NCI-H748 treated with DMSO at 0.1 percent for 48 hours (cell line): ENCODE measurements at places on chromosomes 5 and 9.

GRCh38 chr5:162196351-162196750, 128.8 kb downstream of the GABRG2 start:
- no peak for DNase-seq

DNA sequence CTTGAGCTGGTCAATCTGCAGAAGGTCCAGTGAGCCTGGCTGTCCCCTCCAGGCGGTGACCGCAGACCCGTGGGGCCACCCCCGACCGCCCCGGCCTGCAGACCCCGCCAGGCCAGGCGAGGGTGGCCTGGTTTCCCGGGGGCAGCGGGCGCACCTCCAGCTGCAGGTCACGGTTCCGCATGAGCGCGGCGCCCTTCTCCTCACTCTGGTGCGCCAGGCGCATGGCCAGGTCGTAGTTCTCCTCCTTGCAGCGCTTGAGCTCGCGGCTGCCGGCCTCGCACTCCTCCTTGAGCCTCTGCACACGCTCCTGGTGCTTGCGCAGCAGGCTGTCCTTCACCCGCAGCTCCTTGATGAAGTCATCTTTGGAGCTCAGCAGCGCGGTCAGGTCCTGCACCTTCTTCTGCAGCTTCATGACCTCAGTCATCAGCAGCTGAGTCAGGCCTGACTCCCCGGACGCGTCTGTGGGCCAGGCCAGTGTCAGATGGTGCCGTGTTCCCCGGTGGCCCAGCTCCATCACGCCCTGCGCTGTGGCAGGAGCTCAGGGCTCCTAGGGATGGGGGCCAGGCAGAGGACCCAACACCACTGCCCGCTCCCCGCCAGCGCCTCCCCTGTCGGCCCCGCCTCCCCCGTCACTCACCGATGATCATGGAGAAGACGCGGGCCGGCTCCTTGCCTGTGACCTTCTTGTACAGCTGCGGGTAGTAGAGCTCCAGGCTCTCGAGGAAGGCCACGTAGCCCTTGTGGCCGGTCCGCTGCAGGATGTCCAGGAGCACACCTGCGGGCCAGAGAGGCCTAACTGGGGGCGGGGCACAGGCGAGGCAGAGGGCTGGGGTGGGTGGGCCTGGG, 2.6 kb downstream of the CARD9 start:
- DNase-seq, result no peak

- DNase-seq, result peak; percentile 98
Observed at GRCh38 chr9:31776471-31776870, 608.0 kb upstream of the ACO1 start.

DNA sequence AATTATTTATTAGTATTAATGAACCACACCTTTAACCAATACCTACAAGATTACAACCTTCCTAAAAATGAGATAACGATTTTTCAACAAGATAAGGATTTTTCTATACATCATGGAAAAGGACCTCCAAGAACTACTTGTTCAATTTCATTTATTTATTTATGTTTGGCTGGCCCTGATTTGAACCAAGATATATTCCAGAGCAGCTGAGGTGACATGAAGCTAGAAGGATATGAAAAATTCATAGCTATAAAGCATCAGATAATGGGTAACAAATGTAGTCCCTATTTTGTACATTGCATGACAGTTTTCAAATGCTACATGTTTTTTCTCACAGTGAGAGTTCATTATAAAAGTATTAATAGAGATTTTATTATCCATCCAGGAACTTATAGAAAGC, 798.5 kb upstream of the ARRDC3 start:
- DNase-seq, result no peak

- DNase-seq, result no peak
Observed at GRCh38 chr5:173984218-173984617, 4.8 kb upstream of the C5orf47 start.

DNA sequence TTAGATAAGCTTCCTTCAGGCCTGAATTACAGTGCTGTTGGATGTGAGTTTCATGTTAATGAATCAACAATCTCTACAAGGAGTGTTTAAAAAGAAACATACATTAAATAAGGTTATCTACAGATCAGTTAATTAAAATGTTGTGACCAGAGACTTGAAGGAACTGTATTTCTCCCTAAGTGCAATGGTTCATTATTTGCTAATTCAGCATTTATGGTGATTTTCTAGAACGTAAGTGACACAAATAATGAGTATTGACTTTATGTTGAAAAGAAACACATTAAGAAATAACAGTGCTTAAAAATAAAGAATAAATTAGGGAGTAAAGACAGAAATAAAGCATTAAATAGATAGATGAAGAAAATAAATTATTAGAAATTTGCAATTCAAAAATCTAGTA, 74.5 kb downstream of the ADAMTSL1 start:
- no peak for DNase-seq

GRCh38 chr9:135701959-135702721, at the start of gene KCNT1:
KCNT1 (plus strand) TSS chr9:135702185; CDS start chr9:135702259, 74 bp downstream.
- peak; percentile 31 for DNase-seq

- no peak for DNase-seq
Observed at GRCh38 chr9:134895908-134896833, 15.6 kb downstream of the FCN2 start.

GRCh38 chr9:113657765-113658544, 194.4 kb downstream of the RGS3 start:
- DNase-seq, result peak; percentile 65

DNA sequence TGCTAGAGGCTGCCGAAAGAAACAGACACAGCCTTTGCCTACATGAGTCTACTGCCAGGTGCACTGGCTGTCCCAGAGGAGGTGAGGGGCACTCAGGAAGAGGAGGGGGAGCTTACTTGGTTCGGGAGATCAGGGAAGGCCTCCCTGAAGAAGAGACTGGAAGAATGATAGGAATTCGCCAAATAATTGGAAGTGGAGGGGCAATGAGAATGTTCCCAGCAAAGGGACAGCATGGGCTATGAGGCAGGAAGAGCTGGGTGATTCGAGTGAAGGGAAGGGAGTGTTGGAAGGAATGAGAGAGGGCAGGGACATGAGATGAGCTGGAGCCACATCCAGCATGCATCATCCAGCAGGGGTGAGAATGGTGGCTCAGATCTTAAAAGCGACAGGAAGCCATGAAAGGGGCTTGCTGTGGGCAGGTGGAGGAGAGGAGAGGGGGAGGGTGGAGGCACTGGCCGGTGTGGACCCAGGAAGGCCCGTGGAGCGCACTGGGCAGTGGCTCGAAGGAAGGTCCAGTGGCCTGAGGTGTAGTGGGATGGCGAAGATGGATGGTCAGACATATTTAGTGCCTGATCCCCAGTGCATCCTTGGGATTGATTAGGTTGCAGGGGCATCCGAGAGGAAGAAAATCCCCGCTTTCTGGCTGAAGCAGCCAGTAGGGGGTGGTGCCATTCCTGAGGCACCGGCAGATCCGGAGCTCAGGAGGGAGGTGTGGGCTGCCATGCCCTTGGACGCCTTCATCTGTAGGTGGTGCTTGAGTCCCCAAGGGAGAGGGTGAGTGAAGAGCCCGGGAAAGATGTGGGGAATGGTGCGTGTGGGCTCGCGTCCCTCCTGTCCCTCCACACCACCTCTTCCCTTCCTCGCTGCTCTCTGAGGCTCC, 53.5 kb upstream of the GARNL3 start:
- DNase-seq, result no peak

GRCh38 chr9:98846081-98846480, 38.6 kb downstream of the GALNT12 start:
- DNase-seq, result no peak

DNA sequence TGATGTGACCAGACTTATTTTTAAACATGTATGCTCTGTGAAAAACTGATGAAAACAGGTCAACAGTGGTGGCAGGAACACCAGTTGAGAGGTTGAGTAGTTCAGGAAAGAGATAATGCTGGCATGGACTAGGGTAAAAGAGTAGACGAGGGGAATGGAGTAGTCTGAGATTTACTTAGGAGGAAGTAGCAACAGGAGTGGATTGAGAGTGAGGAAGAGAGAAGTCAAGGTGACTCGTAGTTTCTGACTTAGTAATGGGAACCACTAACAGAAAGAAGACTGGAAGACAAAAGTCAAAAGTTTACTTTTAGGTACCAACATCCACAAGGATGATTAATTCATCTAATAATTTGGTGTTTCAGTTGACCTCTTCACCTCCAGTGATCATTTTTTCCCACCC, 3.6 kb downstream of the SRA1 start:
- no peak for DNase-seq

DNA sequence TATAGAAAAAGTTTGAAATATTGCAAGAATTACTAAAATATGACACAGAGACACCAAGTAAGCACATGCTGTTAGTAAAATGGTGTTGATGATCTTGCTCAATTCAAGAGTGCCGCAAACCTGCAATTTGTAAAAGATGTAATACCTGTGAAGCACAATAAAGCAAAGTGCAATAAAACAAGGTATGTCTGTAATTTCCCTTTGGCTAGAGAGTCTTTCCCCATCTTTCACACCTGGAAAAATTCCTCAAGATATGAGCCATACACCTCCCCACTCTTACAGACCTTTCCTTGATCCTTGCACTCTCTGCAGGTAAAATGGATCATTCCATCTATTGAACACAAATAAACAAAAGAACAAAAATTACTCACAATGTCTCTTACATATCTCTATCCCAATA, 597.8 kb downstream of the EFNA5 start:
- no peak for DNase-seq

- DNase-seq, result no peak
Observed at GRCh38 chr5:180600554-180601041, 9.3 kb upstream of the SCGB3A1 start.

GRCh38 chr9:132579427-132579798, 3.0 kb upstream of the BARHL1 start:
- DNase-seq, result no peak

DNA sequence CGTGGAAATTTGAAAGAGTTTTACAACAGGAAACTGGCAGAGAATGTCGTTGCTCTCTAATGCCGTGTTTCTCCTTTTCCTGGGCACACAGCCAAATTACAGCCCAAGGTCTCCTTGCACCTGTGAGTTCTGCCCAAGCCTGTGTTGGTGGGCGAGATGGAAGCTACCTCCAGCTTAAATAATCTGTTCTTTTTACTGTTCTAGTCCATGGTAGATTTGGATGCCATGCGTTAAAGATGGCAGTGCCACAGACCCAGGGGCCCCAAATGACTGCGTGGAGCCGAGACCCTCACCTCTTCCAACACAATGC, 92.6 kb upstream of the IRX4 start:
- DNase-seq, result peak; percentile 83

DNA sequence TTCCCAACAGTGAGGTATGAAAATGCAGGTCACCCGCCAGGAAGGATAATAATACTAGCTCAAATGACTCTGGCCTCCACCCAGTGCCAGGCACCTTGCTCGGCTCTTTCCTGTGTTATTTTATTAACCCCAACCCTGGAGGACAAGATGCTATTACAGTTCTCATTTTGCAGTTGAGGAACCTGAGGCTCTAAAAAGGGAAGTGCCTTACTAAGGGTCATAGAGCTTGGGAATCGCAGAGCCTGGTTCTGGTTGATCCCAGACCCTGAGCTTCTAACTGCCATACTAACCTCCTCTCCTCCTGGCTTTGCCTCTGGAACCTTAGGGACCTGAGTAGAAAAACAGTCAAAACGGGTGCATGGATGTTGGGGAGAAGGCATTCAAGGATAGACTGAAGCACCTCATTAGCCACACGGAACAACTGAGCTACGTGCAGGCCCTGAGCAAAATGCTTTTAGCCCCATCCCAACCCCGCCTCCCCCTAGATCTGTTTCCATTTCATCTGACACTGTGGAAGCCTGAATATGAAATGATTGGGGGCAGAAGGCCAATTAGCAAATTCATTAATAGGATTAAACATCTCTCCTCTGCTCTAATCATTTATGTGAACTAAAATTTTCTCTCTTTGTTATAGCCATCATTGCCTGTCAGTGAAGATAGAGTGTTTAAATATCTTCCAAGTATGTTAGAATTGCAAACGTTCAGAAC, 7.9 kb downstream of the KCNIP1 start:
- DNase-seq, result no peak

DNA sequence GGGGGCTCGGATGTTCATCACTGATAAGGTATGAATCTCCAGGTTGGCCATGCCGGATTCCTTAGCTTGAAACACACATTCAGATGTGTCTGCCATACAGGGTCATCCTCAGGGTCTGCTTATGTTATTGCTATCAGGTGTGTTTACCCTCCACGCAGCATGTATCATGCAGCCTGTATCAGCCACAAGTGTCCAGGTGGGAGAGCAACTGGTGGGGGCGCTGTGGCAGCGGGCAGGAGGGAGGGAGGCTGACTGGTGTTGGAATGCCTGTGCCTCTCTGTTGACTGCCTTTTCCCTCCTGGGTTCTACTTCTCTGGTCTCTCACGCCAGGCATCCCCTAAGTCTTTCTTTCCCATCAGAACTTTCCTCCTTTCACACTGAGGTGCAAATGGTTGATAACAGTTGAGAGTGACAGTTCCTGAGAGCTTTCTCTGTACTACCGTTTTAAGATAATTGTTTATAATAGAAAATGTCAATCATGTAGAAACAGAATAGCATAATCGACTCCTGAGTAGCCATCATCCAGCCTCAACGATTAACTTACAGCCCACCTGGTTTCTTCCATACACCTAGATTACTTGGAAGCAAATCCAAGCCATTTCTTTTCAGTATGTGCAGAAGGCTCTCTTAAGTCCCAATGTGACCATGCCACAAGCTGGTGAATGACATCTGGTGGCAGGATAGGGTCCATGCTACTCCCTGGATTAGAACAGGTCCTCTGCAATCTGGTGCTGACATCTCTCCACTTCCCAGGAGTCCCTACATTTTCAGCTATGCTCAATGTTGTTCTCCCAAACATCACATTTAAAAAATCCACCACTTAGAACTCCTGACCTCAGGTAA, 86.6 kb downstream of the ACER2 start:
- no peak for DNase-seq

- DNase-seq, result peak; percentile 74
Observed at GRCh38 chr5:78908173-78909061, 76.7 kb downstream of the ARSB start.

DNA sequence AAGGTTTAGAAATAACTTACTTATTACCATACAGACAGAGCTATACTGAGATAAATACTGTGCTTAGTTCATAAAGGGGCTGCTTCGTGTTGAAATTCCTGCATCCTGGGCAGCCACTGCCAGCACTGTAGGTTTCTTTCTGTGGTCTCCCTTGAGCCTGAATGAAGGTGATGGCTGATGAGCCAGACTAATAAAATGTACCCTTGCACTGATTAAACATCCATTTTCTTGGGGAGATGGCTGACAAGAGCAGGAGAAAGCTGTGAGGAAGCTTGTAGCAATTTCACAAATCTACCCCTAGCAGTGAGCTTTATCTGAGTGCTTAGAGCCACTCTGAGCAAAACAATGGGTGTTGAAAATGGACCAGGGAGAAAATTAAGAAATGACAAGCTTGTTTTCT, 23.3 kb upstream of the ZSWIM6 start:
- no peak for DNase-seq

GRCh38 chr5:95892784-95893354, 68.8 kb downstream of the ELL2 start:
- no peak for DNase-seq

DNA sequence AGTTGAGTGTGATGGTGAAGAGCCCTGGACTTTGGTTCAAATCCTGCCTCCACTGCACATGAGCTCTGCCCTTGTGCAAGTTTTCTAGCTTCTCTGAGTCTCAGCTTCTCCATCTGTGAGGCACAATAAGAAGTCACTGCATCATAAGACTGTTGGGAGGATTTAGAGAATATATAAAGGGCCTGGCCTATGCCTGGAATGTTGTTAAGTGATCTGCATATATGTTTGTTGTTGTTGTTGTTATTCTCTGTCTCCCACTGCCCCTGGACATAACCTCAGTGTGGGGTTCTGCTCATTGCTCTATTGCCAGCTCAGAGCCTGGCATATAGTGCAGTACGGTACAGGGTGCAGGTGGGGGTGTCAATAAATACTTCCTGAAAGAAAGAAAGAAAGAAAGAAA, 40.3 kb upstream of the EEIG1 start:
- no peak for DNase-seq
